Dorsolateral prefrontal cortex (tissue), 122 donors: ENCODE measurements at places on chromosomes 11 and 22.

DNA sequence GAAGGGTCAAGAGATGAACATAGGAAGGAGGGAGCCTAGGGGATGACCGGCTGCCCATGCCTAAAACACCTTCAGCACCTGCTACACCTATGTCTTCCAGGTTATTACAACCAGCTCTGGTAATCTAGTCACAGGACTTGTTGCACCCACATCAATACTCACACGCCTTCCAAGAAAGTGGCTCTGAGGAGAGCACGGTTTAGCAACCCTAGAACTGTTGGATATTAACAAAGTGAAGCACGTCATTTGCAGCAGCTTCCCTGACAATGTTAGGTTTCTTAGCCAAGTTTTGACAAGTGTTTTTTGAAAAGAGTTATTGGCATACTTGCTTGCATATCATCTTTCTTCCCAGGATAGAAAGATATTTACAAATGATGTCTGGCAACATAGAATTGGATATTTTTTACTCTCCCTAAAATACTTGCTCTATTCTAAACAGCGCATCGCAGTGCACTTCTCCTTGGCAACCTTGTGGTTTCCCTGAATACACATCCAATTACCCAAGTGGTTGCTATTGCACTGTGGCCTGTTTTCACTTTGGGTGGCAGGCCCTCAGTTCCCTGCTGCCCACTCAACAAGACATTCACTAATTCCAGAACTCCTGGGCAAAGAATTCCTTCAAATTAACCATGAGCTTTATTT lies 94.3 kb upstream of the ARHGAP42 start:
- DNase-seq, result no peak

DNA sequence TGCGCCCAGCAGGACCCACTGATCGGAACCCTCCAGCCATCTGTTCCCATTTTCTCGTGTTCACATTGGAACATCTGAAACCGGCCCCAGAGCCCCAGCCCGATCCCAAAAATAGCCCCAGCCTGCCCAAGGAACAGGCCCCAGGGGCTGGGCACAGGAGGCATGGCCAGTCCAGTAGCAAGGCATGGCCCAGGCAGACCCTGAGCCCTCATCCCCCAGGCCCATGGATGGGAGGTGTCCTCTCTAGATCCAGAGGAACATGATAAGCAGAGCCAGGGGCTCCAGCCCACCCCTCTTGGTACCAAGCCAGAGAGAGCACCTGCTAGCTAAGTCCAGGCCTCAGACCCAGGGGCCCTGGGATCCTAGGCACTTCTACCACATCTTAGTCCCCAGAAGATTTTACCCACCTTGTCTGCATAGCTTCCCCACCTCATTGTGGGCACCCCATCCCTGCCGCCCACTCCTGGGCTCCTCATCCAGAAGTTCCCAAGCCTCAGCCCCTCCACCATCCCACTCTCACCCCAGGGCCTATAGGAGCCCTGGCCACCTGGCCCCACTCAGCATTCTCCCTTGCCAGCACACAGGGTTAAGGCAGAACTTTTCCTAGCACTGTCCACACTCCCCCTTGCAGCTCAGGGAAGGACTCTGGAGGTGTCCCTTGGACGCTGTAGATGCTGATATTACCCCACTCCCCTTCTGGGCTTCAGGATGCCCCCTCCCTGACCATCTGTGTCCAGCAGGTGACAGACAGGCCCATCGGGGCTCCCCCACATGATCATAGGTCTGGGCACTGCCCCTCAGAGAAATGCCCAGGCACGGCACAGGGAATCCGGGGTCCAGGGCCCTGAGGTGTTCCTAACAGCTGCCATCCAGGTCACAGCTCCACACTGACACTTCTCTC lies 9.5 kb downstream of the BCL9L start:
- no peak for DNase-seq

- DNase-seq, result no peak
These were observed 157.8 kb downstream of the EFCAB6 start for GRCh38 chr22:43654271-43654670.

GRCh38 chr22:40721266-40721665 lies 42.0 kb downstream of the MCHR1 start:
- DNase-seq, result no peak

GRCh38 chr11:92226331-92227229 lies 2.0 kb downstream of the FAT3 start:
- peak; percentile 56 for DNase-seq
